ENCODE measurements at places on chromosomes 2 and 18. TPM values are rescaled to one million over a fixed set of nuclear protein-coding genes. Genes with fewer than 3 reads are reported as not detected.

DNA sequence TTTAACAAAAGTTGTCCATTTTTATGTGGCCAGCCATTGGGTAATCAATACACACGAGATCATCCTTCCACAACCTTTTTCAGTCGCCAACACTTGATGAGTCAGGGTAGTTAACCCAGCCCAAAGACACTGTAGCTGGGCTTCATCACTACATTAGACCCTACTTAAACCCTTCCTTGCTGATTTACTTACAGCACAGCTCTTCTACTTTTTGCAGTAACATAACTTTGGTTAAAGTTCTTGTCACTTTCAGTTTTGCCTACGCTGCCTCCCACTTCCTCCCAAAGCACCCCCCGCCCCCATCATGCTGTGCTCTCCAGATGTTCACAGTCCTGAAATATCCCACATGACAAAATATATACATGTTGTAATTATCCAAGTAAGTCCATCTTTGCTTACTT, 103.6 kb downstream of the CDK15 start:
- DNase-seq, result peak; percentile 81

- DNase-seq, result no peak
These were observed 18.2 kb downstream of the LMAN1 start for GRCh38 chr18:59340817-59341216.

DNA sequence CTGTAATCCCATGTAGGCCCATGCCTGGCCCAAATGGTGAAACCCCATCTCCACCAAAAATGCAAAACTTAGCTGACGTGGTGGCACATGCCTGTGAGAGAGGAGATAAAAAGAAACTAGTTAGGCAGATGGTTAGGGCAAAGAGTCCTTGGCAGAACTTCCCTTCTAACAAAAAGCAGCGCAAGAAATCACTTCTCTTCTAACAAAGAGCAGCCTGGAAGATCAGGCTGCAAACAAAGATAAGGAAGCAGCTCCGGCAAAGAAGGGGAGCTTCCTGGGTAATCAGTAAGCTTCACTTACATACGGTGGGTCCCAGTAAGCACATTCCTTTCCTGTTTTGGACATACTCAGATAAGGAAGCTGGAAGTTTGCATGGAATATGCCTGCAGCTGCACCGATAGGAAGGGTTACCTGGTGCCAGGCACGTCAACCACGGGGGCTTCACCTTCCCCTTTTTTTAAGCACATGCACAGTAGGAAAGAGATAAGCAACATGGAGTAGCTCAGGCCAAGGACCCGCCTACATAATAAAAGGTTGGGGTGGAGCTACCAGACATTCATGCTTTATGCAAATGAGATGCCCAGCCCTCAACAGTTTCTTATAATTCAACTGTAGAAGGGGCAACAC, 61.0 kb upstream of the SLC25A52 start:
- peak; percentile 17 for DNase-seq

DNA sequence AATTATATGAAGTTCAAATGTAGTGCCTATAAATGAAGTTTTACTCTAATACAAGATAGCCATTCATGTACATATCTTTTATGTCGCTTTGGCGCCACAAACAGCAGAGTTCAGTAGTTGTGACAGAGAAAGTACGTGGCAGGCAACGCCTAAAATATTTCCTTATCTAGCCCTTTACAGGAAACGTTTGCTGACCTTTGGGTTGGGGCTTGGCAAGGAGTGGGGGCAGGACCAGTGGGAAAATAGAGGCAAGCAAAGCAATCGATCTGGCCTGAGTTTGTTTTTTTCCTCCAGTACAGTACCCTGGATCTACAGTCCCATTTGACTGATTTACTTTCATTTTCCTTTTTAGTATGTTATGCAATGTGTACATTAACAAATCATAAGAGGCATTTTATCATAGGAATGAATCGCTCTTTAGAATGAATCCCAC, 13.1 kb downstream of the CCDC68 start:
- DNase-seq, result peak; percentile 65

- DNase-seq, result no peak
These were observed 10.7 kb downstream of the ZBTB14 start for GRCh38 chr18:5284808-5285207.

DNA sequence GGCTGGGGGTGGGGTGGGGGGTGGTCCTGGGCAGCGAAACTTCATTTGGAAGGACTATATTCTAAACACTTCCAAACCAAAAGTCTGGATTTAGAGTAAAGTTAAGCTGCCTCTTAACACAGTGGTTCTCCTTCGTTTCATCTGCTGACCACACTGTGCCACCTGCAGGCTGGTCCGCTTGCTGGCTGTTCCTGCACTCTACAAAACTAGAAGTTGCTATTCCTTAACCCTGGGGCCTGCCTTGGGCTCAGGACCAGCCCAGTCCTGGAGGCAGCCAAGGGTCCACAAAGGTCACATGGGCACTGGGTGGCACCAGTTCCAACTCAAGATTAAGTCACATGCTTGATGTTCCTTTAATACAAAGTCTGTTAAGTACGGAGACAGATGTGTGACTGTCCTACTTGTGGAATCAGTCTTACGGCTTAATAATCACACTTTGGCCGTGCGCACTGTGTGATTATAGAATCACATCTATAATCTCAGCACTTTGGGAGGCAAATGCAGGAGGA, 195.4 kb downstream of the FAM210A start:
- DNase-seq, result peak; percentile 62

- no peak for DNase-seq
These were observed 154.2 kb downstream of the ATAD2B start for GRCh38 chr2:23772684-23773083.

- no peak for DNase-seq
These were observed 54.6 kb downstream of the LANCL1 start for GRCh38 chr2:210421916-210422315.

DNA sequence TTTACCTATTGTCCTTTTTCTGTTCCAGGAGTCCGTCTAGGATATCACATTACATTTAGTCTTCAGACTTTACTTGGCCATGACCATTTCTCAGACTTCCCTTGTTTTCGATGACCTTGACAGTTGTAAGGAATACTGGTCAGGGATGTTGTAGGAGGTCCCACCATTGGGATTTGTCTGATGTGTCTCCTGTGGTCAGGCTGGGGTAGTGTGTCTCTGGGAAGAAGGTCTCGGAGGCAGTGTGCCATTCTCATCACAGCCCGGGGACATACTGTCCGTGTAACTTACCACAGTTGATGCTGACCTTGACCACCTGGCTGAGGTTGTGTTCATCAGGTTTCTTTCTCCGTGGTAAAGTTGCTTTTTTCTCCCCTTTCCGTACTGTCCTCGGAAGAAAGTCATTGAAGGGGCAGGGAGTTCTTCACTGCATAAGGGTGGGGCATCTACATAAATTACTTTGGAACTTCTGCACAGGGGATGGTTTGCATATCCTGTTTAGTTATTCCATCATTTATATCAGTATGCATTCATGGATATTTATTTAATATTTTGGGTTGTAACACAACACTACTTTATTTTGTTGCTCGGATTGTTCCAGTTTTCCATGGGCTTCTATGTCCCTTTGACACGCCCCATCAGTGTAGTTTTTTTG, 41.2 kb downstream of the ZNF532 start:
- no peak for DNase-seq

- DNase-seq, result no peak
These were observed 10.7 kb upstream of the RNU4ATAC start for GRCh38 chr2:121519732-121520640.

- no peak for DNase-seq
These were observed 13.0 kb downstream of the ANTXR1 start for GRCh38 chr2:69026026-69026425.

DNA sequence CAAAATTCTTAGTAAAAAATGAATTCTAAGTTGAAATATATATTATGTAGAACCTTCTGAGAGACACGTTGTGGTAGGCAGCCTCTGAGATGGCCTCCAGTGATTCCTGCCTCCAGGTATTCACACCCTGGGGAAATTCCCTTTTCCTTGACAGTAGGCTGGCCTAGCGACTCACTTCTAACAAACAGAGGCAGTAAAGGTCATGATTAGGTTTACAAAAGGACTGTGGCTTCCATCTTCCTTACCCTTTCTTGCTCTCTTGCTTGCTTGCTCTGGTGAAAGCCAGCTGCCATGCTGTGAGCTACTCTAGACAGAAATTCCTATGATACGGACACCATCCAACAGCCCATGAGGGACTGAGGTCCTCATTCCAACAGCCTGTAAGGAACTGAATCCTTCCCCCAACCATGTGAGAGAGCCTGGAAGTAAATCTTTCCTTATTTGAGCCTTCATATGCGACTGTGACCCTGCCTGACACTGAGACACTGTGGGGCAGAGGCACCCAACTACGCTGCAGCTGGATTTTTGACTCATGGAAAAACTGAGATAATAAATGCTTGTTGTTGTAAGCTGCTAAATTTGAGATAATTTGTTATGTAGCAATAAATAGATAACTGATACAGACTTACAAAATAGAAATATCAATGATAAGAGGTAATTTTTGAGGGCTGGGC, 32.7 kb upstream of the SERTAD2 start:
- no peak for DNase-seq

DNA sequence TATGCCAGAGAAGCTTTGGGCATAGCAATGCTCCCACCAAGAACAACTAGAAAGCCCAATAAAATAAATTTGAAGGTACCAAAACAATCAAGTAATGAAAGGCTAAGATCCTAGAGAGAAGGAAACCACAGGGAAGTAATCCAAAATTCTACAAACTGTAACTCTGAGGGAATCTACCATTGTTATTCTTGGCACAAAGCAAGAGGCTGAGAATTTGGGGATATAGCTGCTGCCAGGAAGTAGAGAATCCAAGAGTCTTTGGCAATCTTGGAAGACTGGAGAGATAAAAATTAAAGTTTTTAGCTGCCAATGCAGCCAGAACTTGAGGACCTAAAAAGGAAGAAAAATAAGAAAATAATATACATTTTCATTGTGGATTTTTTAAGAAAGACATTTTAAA, 68.5 kb downstream of the PIGN start:
- DNase-seq, result no peak

GRCh38 chr18:79866889-79867574, 69.3 kb downstream of the KCNG2 start:
- DNase-seq, result no peak

DNA sequence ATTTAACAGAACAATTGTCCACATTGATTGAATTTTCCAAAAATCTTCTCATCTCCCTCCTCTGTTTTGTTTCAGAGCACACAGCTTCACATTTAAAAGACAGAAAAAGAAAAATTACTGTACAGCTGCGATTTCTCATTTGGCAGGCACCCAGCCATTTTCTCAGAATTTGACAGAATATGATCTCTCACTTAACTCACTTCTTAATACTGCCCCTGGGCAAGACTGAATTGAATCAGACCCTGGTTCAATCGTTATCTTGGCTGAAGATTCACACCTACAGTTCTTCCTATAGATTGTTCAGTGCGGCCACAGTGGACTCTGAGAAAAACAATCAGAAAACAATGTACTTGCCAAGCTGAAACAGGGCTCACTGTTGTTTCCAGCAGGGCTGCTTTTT, 90.2 kb upstream of the LHCGR start:
- peak; percentile 32 for DNase-seq

GRCh38 chr2:137287913-137288639, 522.7 kb downstream of the THSD7B start:
- DNase-seq, result no peak

DNA sequence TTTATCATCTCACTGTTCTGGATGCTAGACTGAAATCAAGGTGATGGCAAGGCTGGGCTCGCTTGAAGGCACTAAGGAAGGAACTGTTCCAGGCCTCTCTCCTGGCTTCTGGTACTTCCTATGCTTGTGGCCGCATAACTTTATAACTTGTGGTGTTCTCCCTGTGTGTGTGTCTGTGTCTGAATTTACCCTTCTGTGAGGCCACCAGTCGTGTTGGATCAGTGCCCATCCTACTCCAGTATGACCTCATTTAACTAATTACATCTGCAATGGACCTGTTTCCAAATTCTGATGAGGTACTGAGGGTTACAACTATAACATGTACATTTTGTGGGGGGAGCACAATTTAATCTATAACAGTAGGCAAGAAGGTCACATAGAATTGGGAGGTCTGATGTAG, 41.6 kb downstream of the LYPD6B start:
- no peak for DNase-seq

- no peak for DNase-seq
These were observed 182.4 kb downstream of the GFPT1 start for GRCh38 chr2:69204654-69205053.

DNA sequence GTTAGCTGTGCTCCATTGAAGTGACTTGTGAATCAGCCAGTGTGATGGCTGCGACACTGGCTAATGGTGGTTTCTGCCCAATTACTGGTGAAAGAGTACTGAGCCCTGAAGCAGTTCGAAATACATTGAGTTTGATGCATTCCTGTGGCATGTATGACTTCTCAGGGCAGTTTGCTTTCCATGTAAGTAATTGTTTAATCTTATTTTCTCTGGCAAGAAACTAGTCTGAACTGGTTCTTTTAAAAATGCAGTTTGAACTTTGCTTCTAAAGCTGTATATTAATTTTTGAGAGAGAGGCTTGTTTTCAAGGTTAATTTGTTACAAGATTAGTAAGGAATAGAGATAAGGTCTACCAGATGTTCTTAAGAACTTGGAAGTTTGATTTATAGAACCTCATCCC, 46.7 kb downstream of the GLS start:
- DNase-seq, result peak; percentile 74

DNA sequence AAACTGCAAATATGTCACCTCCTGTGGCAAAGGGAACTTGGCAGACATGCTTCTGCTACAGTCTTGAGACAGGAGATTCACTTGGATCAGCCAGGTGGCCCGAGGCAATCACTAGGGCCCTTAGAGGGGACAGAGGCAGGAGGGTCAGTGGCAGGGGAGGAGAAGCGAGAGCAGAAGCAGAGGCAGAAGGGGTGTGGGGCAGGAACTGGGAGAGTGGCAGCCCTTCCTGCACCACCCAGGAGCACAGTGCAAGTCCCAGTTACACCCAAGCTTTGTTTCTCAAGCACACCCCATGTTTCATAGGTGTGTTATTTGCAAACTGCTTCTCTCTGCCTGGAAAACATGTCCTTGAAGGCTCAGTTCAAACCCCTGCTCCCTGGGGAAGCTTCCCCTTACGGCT, 309.7 kb upstream of the MYT1L start:
- no peak for DNase-seq

GRCh38 chr2:207960090-207960489, 65.2 kb downstream of the PLEKHM3 start:
- DNase-seq, result no peak

GRCh38 chr2:128774320-128775216, 455.9 kb upstream of the HS6ST1 start:
- DNase-seq, result peak; percentile 63

DNA sequence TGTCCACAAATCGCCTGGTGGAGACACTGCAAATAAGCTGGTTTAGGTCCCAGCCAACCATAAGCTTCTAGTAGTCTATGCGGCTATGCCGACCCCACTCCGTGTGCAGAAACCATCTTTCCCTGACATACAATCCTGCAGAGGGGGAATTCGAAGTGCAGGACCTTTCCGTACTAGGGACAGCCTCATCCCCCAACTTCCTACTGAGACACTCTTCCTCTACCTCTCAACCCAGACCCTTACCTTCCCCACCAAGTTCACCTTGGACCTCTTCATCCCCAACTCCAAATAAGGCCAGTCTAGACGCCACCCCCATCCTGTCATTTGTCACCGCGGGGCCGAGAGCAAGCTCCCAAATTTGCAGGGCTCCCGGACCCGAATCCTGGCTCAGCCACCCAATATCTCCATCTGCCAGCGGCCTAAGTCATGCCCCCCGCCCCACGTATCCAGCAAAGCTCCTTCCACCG, 496 bp downstream of the SUCLG1 start:
- peak; percentile 6 for DNase-seq

- no peak for DNase-seq
These were observed 1102.2 kb upstream of the GYPC start for GRCh38 chr2:125553768-125554167.

STARD6 gene
- 0.96 TPM for total RNA-seq

EN1 gene
- 1.2 TPM for total RNA-seq

TTR gene
- 15.6 TPM for total RNA-seq

DYNAP gene
- 7.0 TPM for total RNA-seq

REL gene
- 13.2 TPM for total RNA-seq

BIN1 gene
- 47.7 TPM for total RNA-seq

TMEM214 gene
- total RNA-seq, result 28.2 TPM

SNORC gene
- 0.24 TPM for total RNA-seq
